NCI-H2081 treated with DMSO at 0.1 percent for 48 hours (cell line): ENCODE measurements at places on chromosomes 7 and 10.

GRCh38 chr10:77081481-77081891 lies 556.1 kb downstream of the KCNMA1 start:
- no peak for DNase-seq

DNA sequence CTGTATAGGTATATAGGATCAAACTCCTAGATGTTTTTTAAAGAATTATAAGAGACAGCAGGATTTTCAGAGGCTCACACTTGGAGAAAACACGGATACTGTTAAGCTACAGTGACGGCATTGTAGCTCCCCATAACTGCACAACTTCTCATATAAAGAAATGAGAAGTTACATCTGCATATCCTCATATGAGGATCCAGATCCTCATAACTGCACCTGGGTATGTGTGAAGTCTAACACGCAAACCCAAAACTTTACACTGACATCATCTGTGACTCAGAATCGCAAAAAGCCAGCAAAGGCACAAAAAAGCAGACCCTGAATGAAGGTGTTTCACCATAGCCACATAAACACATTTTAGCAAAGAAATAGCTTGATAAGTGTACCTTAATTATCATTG lies 34.1 kb downstream of the NEBL start:
- DNase-seq = no peak

DNA sequence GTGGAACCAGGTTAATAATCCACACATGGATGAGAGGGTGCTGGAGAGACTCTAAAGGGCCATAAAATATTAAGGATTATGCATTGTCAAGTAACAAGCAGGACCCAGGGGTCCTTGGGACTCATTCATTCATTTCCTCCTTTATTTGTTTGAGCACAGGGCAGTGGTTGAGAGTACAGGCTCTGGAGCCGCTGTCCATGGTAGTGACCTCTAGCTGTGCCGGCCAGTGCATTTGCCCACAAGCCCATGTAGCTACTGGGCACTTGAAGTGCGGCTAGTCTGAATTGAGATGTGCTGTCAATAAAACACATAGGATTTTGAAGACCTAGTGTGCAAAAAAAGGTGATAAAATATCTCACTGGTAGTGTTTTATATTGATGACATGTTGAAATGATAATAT lies 137.6 kb downstream of the C10orf105 start:
- no peak for DNase-seq

GRCh38 chr10:110220398-110220797 lies 13.0 kb downstream of the MXI1 start:
- DNase-seq = no peak

DNA sequence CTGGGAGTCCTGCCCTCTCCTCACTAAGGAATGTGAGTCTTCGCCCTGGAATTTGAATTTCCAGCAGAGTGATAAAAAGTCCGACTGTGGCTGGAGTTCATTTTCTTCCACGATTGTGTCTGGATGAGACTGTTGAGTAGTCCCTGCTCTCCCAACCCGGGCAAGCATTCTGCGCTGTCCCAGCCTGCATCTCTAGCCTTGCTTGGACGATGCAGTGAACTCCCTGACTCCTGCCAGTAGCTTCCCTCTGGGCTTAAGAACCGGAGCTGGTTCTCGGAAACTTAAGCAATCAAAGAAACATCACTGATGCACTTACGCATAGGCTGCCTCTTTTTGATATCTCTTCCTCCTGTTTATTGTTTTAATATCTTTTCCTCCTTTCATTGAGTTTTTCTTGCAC lies 116.0 kb upstream of the FZD8 start:
- DNase-seq = no peak

DNA sequence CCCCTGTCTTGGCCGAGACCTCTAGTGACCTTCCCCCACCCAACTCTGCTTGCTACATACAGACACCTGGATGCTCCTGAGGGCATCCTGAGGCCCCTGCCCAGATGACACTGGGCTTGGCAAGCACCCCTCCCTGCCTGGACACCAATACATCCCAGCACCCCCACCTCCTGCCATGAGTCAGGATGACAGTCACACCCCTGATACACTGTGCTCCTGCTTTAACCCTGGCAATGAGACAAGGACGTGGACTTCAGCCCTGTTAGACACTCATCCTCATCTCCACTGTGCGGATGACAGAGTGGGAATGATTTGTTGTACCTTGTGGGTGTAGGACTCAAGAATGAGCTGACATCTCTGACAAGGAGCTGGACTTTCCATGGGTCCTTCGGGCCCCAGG lies 186.3 kb upstream of the ADCY1 start:
- DNase-seq = no peak
